Erythroblast (primary cell): ENCODE measurements at places on chromosomes 13 and 19.

GRCh38 chr13:98825659-98826058, 73.2 kb upstream of the SLC15A1 start:
- DNase-seq: no peak

DNA sequence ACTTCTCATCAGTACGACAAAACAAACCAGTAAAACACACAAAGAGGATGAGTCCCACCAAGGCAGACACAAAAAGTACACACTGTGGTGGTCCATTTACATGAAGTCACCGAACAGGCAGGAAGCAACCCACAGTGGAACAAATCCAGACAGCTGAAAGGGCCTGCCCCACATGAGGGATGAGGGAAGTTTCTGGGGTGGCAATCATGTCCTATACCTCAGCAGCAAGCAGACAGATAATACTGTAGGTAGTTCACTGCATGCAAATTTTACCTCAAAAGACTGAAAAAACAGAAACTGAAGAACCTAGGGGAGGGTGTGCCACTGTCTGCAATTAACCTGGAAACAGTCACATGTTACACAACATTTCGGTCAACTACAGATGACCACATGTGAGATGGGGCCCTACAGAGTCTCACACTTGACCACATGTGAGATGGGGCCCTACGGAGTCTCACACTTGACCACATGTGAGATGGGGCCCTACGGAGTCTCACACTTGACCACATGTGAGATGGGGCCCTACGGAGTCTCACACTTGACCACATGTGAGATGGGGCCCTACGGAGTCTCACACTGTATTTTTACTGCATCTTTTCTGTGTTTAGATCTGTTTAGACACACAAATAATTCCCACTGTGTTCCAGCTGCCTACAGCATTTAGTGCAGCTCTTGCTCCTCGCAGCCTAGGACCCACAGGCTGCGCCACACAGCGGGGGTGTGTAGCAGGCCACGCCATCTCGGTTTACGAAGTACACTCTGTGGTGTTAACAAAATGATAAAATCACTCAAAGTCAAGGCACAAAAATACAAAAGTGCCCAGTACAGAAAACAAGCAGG, 22.2 kb downstream of the PCID2 start:
- no peak for DNase-seq

- DNase-seq: peak; percentile 76
Observed at GRCh38 chr19:12723641-12724426, at the start of gene TNPO2. Gene TNPO2, minus strand, starts transcription at chr19:12723932. Its CDS starts 2,955 bp downstream, at chr19:12720977.

DNA sequence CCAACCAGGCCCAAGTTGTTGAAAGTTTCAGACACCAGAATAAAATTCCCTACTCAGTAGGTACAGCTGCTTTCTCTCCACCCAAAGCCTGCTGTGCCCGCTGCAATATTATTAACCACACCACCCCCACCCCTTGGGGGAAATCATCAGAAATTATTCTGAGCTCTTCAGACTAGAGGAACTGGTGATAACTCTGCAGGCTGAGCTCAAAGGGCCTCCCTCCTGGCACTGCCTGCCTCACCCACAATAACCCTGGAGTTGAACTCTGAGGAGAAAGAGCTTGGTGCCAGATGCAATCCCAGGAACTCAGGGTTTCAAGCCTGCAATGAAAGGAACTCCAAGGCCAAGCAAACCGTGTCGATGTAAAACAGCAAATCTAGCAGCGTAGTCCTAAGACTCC, 381.7 kb upstream of the ZNF507 start:
- no peak for DNase-seq

DNA sequence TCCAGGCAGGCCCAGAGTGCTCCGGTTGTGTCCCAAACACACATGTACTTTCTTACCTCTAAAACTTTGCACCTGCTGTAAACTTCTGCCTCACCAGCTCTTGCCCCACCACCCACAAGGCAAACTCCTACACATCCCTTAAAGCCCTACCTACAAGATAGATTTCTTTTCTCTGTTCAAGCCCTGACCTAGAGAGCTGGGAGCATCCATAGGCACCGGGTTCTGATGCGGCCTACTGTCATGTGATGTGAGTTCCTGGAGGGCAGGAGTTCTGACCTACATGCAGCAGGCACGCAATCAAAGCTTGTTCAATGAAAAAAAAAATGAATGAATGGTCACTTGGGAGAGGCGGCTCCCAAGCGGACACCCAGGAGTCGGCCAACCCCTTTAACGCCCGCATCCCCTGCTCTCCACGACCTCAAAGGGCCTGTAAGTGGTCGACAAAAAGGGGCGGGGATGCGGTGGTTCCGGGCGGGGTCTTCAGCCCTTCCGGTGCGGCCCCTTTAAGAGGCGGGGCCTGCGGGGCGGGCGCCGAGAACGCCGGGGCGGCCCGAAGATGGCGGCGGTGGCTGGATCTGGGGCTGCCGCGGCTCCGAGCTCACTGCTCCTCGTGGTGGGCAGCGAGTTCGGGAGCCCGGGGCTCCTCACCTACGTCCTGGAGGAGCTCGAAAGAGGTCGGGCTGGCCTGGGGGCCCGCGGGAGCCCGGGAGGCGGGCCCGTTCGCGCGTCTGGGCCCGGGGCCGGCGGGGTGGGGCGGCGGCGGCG, at the start of gene MAP1S:
Gene MAP1S (plus strand): TSS at position 534 of the 765 bp plus-strand sequence. CDS start 23 bp downstream, at position 557.
- DNase-seq: peak; percentile 73

DNA sequence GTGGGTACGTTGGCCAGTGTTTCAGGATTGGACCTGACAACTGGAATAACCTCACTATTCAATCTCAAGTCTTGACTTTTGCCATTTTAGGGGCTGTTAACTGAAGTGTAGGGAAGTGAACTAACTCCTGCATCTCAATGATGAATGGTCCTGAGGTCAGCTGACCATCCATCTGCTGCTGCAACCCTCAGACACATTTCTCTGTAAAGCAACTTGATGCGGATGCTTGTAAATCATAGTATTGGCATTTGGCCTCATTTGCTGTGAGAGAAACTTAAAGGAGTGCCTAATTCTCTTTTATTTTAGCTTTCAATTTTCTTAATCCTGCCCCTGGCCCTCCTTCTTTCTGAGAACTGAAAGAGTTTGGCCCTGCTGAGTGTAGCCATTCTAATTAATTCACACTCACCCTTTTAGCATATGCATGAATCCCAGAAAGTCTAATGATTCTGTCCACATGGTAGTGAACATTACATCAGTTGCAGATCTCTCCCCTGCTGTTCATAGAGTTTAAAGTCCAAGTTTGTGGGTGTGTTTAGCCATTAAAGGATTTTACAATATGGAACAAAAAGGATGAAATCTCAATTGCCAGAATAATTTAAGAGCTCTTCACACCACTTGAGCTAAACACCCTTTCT, 1531.4 kb upstream of the SLC10A2 start:
- DNase-seq: no peak

- DNase-seq: no peak
Observed at GRCh38 chr13:46324976-46325375, 62.1 kb downstream of the RUBCNL start.

- DNase-seq: no peak
Observed at GRCh38 chr13:110894086-110894485, 20.8 kb downstream of the ANKRD10 start.

DNA sequence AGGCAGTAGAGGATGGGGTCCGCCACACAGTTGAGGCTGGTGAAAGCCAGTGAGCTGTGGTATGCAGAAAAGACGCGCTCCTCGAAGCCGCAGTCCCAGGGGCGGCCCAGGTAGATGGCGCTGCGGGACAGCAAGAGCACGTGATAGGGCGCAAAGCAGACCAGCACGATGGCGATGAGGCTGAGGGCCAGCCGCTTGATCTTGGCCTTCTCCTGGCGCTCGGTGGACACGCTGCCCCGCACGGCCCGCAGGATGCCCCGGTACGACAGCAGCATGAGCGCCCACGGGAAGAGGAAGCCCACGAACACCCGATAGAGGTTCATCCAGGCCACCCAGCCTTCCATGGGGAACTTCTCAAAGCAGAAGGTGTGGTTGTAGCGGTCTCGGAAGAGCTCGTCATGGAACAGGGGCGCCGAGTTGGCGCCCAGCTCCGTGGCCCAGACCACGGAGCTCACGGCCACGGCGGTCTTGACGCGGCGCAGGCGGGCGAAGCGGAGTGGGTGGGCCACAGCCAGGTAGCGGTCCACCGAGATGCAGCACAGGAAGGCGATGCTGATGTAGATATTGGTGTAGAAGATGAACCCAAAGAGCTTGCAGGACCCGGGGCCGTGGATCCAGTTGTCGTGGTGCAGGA, 6.5 kb upstream of the OPA3 start:
- DNase-seq: peak; percentile 47

DNA sequence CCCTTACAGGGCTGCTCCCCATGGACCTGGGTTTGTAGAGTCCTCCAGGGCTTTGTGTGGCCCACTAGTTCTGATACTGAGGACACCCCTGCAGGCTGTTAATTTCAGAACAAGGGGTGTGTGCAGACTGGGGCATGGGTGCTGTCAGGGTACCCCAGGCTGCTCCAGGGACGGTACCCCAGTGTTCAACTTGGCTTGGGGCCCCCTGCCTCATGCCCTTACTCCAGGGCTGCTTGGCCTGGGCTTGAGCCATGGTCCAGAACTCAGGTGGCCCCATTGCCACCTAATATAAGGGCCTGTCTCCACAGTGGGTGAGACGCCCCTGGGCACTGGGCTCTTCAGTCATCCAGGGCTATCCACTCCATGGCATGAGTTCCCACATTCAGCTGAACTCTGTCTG, 1417.6 kb downstream of the UQCRFS1 start:
- DNase-seq: no peak

DNA sequence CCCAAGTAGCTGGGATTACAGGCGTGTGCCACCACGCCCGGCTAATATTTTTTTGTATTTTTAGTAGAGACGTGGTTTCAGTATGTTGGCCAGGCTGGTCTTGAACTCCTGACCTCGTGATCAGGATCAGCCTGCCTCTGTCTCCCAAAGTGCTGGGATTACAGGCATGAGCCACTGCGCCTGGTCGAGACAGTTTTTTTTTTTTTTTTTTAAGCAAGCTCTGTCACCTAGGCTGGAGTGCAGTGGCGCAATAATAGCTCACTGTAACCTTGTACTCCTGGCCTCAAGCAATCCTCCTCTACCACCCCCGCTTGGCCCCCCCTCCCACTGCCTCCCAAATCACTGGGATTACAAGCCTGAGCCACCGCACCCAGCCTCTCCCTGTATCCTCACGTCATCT, 6.4 kb upstream of the MAP2K7 start:
- DNase-seq: no peak

- no peak for DNase-seq
Observed at GRCh38 chr13:113305208-113305607, 8.2 kb downstream of the LAMP1 start.

GRCh38 chr13:43464578-43465264, 322.1 kb downstream of the ENOX1 start:
- no peak for DNase-seq

DNA sequence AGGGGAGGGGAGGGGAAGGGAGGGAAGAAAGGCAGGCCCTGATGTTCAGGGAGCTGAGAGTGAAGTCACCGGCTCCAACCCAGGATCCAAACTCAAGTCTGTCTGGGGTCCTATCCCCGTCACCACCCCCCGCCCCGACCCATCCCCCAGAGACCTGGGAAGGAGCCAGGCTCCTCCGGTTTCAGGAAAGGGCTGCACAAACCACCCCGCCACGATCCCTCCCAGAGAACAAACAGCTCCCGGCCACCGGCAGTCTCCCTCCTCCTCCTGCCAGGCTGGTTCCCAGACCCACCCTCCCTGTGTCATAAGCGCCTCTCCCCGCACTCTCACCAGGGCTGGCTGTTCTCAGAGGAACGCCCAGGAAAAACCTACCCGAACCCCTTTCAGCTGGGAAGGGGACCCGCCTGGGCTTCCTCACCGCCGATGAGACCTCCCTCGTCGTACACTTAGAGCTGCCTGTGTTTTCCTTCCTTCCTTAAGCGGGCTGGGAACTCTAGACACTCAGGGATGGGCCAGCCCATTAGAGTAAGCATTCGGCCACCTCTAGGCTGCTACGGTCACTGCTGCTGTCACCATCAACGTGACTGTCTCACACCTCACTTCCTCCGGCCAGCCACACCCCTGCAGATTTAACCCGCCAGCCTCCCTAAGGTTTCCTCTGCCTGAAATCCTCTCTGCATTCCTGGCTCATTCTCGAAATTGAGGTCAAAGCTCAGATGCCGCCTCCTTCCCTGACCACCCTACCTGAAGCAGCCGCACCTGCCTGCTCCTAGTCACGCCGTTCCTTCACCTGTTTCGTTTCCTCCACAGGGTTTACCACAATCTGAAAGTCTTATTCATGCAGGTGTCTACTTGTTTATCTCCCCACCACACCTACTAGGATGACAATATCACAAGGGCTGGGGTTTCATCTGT, 6.3 kb upstream of the RDH13 start:
- no peak for DNase-seq

DNA sequence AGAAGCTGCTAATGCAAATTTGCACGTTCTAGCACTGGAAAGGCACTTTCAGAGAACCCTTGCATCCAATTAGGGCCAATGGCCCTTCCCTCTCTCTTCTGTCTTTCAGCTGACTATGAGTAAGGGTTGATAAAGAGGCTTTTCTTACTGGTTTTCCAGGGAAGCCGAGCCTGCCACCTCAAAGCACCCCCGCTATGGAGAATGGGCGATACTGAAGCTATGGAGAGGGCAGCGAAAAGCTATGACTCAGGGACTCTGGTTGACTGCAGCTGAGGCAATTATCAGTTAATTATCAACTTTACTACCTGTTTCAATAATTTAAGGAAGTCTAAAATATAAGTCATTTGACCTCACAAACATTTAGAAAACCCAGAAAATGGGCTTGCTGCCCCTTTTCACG, 115.8 kb downstream of the TRPC4 start:
- DNase-seq: no peak

DNA sequence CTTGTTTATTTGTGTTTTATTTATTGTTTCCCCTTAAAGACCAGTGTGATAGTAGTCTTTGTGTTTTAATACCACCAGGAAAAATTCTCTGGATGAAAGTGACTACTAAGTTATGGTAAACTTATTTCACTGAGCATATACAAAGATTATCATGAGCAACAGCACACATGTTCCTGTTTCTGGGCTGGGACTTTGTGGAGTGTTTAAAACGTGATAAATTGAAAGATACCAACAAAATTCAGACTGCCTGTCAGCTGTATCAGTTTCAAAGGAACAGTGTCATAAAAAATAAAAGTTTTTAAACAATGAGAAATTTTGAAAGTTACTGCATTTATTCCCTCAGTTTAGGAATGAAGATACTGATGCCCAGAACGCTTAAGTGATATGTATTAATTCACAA, 259.4 kb downstream of the DACH1 start:
- no peak for DNase-seq

DNA sequence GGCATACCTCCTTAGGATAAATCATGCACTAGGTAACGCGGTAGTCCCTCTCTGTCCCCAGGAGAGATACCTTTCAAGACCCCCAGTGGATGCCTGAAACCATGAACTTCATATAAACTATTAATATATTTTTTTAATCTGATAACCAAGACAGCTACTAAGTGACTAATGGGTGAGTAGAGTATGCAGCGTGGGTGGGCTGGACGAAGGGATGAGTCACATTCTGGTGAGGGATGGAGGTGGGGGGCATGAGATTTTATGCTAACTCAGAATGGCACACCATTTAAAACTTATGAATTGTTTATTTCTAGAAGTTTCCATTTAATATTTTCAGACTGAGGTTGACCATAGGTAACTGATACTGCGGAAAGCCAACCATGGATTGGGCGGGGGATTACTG, 46.2 kb downstream of the CDK8 start:
- DNase-seq: no peak

- DNase-seq: peak; percentile 67
Observed at GRCh38 chr19:46614114-46614722, 10.7 kb downstream of the PTGIR start.

GRCh38 chr19:30293051-30293785, 79.0 kb upstream of the ZNF536 start:
- no peak for DNase-seq
